PC-3 (cell line): ENCODE measurements at places on chromosomes 7 and 10. TPM values are rescaled to one million over a fixed set of nuclear protein-coding genes. Genes with fewer than 3 reads are reported as not detected.
A peak's percentile ranks its signal among the peaks of the same experiment; 100 is the strongest.

GRCh38 chr7:110375068-110375467 is 715.9 kb upstream of the LRRN3 start:
- H3K36me3 ChIP-seq: no peaks in the 10 kb centered on the region
- no peak overlapping the region for H3K27ac ChIP-seq
- no peak overlapping the region for H3K4me3 ChIP-seq
- H3K27me3 ChIP-seq: no peaks in the 10 kb centered on the region

GRCh38 chr7:138873220-138873892 is 75.4 kb upstream of the ATP6V0A4 start:
- H3K36me3 ChIP-seq: peaks cover 9% of the 10 kb centered on the region; the same call in 1 of the 2 replicates
- peak overlapping the region; percentile 12 for H3K27ac ChIP-seq
- peaks cover 53% of the 10 kb centered on the region for H3K4me1 ChIP-seq
- H3K4me3 ChIP-seq: no peak overlapping the region
- H3K27me3 ChIP-seq: no peaks in the 10 kb centered on the region
- no peak for DNase-seq

The SRPK2 gene
- total RNA-seq: 21.6 and 32.1 TPM in 2 replicates

DNA sequence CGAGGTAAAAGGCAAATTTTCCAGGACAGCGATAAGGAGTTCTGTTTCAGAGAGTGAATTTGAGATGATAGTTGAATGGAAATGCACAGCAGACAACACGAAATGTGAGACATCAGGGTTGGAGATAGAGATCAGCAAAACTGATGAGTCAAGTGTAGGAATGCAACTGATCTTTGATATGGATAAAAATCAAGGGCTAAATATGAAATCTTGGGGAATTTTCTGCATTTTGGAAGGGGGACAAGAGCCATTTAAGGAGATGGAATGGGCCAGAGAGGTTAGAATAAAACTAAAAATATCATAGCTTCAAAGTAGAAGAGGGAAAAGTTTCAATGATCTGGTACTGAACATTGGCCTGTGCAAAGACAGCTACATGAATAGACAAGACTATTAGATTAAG is 11.5 kb downstream of the CISD1 start:
- H3K27ac ChIP-seq: no peak overlapping the region
- no peak overlapping the region for H3K4me3 ChIP-seq
- H3K4me1 ChIP-seq: peaks cover 13% of the 10 kb centered on the region
- peaks cover 38% of the 10 kb centered on the region for H3K36me3 ChIP-seq
- DNase-seq: peak; percentile 56

- no peaks in the 10 kb centered on the region for H3K27me3 ChIP-seq
- no peaks in the 10 kb centered on the region for H3K4me1 ChIP-seq
- H3K4me3 ChIP-seq: no peak overlapping the region
- no peak for DNase-seq
Measured at GRCh38 chr7:24082826-24083225, 201.2 kb upstream of the NPY start.

The MPP7 gene
- 8.9 and 9.1 TPM in 2 replicates for total RNA-seq

- no peaks in the 10 kb centered on the region for H3K36me3 ChIP-seq
- H3K4me3 ChIP-seq: no peak overlapping the region
- no peak for DNase-seq
- H3K27me3 ChIP-seq: 0 out of 2 replicates have a peak, but pooled peaks cover 4% of the 10 kb centered on the region
Measured at GRCh38 chr10:43866712-43867111, 218.0 kb upstream of the ZNF32 start.

The WIPF3 gene
- total RNA-seq: 3.3 and 3.4 TPM in 2 replicates

DNA sequence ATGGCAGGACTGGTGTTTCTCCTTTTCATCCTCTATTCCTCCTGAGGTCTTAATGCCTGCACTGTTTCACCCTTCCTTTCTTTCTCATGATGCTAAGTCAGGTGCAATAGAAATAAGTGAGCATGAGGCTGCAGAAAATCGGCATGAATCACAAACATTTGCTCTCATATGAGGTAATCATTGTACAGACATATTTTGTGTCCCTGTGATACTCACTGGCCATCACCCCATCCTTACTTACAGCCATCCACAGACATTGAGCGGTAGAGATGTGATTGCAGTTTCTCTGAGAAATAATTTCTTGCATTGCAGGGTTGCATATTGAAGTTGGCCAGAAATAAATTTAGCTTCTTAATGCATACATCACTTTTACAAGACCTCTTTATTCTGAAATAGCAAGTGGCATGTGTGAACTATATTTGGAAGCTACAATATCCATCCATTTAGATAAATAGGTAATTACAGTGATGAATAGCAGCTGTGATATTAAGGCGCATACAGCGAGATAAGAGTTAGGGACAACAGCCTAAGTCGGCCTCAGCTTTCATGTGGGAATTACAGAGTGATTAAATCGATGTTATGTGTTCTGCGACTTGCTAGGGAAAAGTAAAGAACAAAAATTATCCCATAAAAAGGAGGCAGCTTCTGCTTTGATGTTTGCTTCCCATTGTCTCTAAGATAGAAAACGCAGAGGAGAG is 612.6 kb downstream of the SORCS3 start:
- no peak overlapping the region for H3K4me3 ChIP-seq
- H3K27me3 ChIP-seq: no peaks in the 10 kb centered on the region
- no peaks in the 10 kb centered on the region for H3K4me1 ChIP-seq
- no peaks in the 10 kb centered on the region for H3K36me3 ChIP-seq
- H3K27ac ChIP-seq: no peak overlapping the region

DNA sequence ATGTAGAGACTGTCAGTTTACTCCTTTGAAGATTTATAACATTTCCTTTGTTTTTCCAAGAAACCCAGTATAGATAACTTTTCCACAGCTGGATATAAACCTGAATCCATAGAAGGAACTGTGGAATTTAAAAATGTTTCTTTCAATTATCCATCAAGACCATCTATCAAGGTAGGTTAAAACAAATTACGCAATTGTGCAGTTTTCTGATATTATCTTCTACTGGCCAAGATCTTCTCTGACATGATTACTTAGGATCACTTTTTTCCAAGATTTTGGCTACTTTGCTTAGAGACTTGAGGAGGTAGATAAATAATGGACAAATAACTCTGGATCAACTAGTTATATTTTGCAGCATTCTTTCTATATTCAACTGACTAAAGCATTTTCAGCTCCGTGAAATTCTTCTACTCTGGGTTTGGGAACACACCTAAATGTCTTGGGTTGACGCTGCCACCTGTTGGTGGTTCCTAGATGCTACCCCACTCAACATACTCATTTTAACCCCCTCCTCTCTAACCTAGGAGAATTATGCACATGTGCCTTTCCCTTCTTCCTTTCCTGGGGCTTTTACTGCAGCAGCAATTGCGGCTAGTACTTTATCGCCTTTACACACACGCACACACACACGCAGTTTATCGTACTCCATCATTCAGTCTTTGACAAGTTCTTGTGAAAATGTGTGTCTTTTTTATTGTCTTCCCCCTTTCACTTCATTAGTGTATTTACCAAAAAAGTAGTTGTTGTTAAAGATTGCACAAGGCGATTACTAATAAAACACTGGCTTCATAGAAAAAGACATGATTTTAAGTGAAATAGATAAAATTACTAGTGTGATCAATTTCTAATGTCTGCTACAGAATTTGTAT is 32.7 kb downstream of the ABCB5 start:
- H3K36me3 ChIP-seq: no peaks in the 10 kb centered on the region
- peaks cover 10% of the 10 kb centered on the region for H3K27me3 ChIP-seq
- H3K27ac ChIP-seq: no peak overlapping the region
- H3K4me3 ChIP-seq: no peak overlapping the region

DNA sequence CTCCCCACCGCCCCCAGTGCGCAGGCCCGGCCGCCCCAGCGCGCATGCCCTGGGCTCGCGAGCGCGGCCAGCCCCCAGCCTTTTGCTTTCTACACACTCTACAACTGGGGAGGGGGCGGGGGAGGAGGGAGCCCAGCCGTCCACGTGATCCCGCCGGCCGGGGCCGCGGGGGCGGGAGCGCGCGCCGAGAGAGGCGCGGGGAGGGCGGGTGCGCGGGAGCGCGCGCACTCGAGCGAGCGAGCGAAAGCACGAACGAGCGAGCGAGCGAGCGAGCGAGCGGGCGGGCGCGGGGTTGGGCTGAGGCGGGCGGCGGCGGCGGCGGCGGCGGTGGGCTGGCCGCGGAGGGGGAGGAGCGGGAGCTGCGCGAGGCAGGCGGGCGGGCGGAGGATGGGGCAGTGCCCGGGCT is at the start of gene AUTS2:
TSS of gene AUTS2 (plus strand) at position 395 of the 406 bp plus-strand sequence. CDS start 1,179 bp downstream, outside the sequence.
- H3K36me3 ChIP-seq: no peaks in the 10 kb centered on the region
- peak; percentile 4 for DNase-seq

DNA sequence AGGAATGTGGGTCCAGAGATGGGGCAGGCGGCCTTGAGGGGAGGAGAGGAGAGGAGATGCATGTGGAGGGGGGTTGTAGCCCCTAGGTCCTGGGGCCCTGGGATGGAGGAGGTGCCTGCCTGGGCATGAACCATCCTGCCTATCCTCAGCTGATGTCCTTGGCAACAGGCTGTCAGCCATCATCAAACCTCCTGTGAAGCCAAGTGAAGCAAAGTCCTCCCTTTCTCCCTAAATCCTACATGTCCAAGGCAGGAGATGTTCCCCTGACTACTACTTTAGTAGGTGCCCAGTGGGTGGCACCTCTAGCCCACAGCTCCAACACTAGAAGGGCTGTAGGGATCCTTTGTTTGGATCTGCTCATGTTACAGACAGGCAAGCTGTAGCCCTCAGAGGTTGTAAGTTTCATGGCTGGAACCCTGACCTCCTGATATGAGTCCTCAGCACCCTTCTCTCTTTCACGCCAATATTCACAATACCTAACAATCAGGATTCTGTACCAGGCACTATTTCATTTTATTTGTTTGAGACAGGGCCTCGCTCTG is 66.6 kb upstream of the SYPL1 start:
- no peak overlapping the region for H3K4me3 ChIP-seq
- peak; percentile 86 for DNase-seq
- H3K4me1 ChIP-seq: peaks cover 20% of the 10 kb centered on the region

The PLPP4 gene
- 5.0 and 10.7 TPM in 2 replicates for total RNA-seq

GRCh38 chr7:116732788-116733694 is 61.0 kb downstream of the MET start:
- no peak for DNase-seq
- H3K27ac ChIP-seq: no peak overlapping the region
- H3K4me3 ChIP-seq: no peak overlapping the region
- no peaks in the 10 kb centered on the region for H3K27me3 ChIP-seq

DNA sequence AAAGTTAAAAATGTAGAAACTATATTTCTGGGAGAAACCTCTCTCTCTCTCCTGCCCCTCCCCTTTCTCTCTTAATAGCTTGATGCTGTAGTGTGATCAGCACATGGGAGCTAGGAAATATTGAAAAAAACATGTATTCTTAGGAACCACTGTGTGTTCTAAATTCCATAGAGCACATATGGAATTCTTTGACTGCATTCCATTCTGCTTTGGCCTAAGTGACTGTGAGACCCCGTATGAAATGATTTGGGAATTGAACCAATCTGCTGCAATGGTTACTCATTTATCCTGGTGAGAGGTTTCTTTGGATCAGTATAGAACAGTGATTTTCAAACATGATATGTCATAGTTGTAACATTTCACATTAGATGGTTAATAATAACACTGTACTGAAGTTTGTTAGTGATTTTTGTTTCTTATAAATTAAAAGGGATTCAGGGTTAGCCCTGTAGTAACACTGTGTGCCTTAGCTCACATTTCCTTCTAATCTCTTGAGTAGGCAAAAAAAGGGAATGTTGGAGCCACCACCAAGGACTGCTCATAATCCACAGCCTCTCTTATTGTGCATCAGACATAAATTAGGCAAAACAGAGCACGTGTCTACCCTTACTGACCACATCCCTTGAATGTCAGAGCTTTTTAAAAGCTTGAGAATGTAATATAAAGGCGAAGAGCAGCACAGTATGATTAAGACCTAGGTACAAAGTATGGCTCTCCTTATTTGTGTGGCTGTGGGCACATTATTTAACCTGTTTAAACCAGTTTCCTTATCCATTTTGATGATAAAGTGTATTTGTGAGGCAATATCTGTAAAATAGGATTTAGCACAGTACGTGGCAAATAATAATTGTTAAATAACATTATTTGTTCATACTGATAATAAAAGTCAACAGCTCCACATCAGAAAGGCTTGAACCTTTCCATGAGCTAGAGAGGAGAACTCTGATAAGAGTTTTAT is 69.1 kb downstream of the FAM185A start:
- peaks cover 15% of the 10 kb centered on the region for H3K4me1 ChIP-seq
- no peak overlapping the region for H3K27ac ChIP-seq
- H3K36me3 ChIP-seq: no peaks in the 10 kb centered on the region
- DNase-seq: no peak

GRCh38 chr10:126798649-126799048 is 106.6 kb upstream of the DOCK1 start:
- no peak for DNase-seq
- H3K4me3 ChIP-seq: no peak overlapping the region

- peaks cover 54% of the 10 kb centered on the region for H3K27me3 ChIP-seq
- no peaks in the 10 kb centered on the region for H3K4me1 ChIP-seq
- no peak overlapping the region for H3K27ac ChIP-seq
- no peak overlapping the region for H3K4me3 ChIP-seq
- no peaks in the 10 kb centered on the region for H3K36me3 ChIP-seq
Measured at GRCh38 chr10:117500456-117500855, 42.1 kb upstream of the EMX2 start.

DNA sequence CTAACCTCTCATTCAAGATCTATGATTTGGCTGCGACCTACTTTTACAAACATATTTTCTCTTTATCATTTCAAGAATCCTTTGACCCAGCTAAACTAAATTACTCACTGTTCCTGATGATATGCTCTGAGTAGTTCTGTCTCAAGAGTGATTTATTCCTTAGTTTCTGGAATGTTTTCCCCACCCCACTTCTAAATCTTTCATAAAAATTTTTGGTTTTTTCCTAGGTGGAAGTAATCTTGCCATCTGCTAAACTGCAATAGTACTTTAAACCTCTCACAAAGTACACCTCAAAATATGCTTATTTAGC is 170.8 kb downstream of the DNAJC1 start:
- no peaks in the 10 kb centered on the region for H3K27me3 ChIP-seq
- no peaks in the 10 kb centered on the region for H3K4me1 ChIP-seq
- H3K4me3 ChIP-seq: no peak overlapping the region
- H3K27ac ChIP-seq: no peak overlapping the region
- DNase-seq: no peak
- peaks cover 4% of the 10 kb centered on the region; the same call in 1 of the 2 replicates for H3K36me3 ChIP-seq

DNA sequence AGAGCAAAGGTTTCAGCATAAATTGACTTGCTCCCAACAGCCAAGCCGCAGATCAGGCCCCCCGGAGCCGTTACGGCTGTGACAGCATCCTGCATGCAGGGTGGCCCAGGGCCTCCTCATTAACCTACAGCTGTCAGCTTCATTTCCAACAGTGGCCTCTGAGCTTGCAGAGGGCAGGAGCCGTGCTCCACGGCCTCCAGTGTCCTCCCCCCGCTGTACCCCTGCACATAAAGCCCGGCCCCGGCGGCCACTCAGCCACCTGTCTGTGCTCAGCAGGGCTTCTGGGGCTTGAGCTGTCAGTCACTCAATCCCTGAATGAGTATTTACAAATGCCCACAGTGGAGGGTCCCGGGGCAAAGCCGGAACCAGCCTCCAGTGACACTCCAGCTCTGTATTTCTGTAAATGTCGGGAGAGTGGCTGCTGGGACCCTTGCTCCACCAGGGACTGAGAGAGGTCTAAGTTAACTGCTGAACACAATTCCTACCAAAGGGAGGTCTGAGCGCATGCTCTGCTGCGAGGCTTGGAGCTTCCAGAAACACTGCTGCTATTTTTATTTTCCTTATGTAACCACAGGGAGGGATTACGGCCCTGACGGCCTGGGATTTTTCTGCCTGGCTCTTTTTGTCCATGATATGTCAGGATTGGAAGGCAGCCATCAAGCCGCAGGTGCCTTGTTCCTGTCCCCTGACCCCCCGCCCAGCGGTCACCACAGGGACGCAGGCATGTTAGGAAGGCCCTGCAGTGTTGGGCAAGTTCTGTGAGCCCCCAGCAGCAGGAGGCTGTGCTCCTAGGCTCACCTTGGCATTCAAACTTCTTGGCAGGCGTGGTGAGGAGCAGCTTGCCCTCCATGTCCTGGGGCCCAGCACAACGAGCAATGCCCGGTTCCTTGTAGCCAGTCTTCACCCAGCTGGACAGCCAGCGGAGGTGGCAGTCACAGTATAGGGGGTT is 165.0 kb downstream of the SLIT1 start:
- H3K27me3 ChIP-seq: no peaks in the 10 kb centered on the region
- no peaks in the 10 kb centered on the region; the same call in 1 of the 2 replicates for H3K36me3 ChIP-seq
- no peak overlapping the region for H3K27ac ChIP-seq
- DNase-seq: no peak
